ENCODE measurements at places on chromosomes 7 and 10.
A peak's percentile ranks its signal among the peaks of the same experiment; 100 is the strongest.

DNA sequence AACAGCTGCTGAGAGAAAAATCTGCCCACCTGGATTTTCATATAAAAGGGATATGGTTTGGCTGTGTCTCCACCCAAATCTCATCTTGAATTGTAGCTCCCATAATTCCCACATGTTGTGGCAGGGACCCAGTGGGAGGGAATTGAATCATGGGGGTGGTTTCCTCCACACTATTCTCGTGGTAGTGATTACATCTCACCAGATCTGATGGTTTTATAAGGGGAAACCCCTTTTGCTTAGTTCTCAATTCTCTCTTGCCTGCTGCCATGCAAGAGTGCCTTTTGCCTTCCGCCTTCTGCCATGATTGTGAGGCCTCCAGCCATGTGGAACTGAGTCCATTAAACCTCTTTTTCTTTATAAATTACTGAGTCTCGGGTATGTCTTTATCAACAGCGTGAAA is 20.8 kb upstream of the MKI67 start:
- DNase-seq = peak; percentile 46

DNA sequence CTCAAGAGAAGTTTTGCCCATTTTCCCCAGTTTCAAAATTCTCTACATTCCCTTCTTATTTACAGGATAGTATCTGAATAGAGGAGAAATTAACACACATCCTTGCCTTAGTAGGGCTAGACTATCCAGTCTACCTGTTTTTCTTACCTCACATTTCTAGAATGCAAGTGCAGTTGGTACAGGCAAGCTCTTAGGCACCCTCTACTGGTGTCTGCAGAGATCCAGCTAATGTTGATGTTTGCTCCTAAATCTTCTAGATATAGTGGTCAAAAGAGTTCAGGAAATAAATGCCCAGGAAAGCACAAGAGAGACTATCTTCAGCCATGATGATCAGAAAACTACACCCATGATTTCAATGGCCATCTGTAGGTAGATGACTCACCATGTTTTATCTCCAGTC is 205.3 kb downstream of the HTR7 start:
- DNase-seq = no peak

DNA sequence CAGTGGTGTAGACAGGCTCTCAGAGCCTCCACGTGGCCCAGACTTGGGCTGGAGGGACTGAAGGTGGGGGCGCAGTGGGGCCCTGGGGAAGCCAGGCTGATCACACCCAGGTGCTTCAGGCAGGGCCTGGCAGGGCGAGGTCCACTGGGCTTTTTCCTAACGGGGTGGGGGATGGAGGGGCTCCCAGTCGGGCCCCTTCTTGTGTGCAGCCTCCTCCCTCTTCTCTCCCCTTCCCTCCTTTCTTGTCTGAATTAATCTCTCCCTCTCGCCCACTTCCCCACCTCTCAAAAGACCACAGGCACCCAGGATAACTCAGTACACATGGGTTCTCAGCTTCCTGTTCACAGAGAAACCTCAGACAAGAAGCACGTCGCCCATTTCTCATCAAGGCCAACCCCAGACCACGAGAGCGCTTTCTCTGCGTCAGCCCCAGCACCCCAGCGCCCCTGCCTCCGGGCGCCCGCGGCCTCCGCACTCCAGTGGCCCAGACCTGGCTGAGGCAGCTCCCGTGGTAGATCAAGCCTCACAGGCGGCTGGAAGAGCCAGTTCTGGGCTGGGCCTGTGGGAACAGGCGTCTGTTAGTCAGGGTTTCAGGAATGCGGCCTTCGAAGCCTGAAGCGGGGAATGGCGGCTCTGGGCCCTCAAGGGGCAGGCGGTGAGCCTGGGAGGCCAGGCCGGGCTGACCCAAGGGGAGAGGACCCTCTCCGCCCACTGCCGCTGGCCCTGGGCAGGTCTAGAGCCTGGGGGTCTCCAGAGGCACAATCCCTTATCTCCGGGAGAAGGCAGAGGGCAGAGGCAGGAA is 50.6 kb downstream of the PWWP2B start:
- peak; percentile 85 for DNase-seq

GRCh38 chr7:91137153-91137787 is 127.0 kb upstream of the FZD1 start:
- no peak for DNase-seq

GRCh38 chr7:91660734-91661356 is 219.7 kb downstream of the MTERF1 start:
- no peak for DNase-seq

DNA sequence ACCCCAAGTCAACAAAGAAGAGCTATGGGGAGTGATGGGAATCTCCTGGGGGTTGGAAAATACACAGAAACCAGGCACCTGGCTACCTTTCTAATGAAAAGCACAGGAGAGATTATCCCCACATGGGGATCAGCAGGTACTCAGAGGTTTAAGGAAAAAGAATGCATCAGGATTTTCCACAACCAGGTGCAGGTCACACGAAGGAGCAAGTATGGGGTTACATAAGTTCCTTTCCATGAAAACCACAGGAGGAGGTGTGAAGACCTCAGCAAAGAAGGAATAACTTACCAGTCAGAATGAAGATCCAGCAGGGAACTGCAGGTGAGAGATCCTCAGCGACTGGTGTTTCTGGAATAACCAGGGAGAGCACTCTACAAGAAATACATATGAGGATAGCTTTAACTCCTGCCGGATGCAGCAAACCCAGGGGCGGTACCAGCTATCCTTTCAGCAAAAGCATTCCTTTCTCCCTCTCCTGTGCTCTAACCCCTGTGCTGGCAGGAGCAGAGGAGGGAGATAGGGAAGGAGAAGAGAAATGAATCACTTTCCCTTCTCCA is 116.7 kb upstream of the TMEM106B start:
- DNase-seq = no peak

DNA sequence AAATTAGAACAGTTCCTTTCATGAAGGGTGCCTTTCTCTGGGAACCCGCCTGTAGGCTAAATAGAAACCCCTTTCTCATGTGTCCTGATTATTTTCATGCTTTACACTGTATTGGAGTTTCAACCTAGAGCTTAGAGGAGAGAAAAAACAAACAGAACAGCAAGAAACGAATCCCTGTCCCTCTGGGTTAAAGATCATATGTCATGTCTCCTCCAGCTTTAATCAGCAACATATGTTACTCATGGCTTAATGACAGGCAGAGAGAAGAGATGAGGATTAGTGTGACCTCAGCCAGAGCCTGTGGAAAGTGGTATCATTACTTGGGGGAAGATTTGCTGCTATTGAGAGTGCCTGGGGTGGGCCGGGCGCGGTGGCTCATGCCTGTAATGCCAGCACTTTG is 32.1 kb downstream of the CRCP start:
- DNase-seq = no peak

DNA sequence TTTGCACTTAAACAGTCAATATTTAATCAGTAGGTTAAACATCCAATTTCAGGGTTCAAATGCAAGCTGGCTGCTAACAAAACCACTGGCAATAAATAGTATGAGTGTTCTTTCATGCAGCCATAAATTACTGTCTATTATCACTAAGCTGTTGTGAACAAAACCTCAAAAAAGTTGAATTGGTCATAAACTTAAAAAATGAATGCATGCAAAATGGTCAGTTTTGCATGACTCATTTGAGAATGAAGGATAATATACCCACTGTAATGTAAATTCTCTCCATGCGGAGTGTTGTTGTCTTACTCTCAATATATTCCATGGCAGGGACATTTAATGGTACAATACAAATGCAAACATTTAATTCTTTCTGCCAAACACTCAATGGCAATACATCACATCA is 226.4 kb downstream of the MAGI2 start:
- DNase-seq = no peak

DNA sequence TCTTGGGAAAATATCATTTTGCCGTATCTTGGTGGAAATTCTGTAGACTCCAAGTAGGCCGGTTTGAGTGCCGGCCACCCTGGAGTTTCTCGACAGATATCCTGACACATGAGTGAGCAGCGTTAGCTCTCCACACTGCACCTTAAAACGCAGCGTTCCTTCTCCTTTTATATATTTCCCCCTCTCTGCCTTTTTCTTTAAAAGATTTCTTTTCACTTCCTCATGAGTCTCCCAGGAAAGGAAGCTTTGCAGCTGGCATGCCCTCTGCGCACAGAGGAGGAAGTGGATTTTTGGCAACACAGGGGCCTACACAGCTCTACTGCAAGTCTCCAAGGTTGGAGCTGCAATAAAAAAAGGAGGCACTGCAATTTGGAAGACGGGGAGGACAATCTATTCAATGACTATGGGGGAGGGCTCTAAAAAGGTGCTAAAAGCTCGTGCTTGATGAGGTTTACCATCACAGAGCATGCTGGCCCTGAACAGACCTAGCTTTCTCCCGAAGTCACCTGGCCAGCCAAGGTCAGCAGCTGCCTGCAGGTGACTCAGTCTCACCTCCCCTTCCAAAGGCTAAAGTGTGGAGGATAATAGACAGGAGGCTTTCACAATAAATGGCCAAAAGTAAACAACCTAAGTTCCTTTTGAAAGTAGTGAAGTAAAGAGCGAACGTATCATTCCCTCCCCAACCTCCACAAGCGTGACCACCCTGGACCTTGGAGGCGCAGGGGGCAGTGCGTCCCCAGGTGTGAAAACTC is 252.8 kb downstream of the ZMYND11 start:
- no peak for DNase-seq

DNA sequence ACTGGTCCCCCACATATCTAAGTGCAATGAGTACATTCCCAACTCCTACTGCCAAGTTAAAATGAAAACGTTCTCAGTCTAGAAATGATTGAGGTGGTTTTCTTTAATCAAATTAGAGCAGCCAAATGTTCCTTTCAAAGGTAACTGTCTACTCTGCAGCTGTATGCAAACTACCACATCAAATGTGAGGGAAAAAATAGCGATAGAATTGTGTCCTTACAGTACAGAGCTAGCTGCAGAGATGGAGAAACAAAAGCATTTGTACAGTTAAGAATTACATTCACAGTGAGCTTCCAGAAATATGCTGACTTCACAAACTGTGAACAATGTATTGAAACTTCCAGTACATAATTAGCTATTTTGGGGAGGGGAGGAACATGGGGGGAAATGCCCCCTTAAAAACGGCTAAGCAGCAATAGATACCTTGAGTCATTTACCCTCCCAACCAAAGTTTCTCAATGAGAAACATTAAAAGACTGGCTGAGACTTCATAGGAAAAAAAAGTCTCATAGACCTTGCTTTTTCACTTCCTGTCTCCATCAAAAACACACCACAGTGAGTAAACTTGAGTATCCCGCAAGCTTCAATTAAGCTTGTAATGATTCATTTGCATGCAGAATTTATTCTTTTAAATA is 22.9 kb downstream of the CDK6 start:
- no peak for DNase-seq

DNA sequence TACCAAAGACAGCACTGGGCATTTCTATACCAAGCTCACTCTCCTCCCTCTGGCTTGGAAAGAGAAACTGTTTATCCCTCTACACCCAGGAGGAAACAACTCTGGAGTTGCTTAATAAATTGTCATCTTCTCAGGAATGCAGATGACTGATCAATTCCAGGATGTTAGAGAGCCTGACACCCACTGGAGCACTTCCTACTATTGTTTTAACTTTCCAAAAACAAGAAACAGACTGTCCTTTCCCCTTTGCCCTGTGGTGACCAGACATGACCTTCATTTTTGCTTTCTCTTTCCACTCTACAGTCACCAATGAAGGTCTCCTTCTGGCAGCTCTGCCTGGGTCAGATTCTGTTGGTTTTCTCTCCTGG is 19.6 kb downstream of the GIMAP4 start:
- DNase-seq = no peak

- DNase-seq = no peak
Measured at GRCh38 chr7:18461785-18462467, 33.6 kb upstream of the HDAC9 start.

DNA sequence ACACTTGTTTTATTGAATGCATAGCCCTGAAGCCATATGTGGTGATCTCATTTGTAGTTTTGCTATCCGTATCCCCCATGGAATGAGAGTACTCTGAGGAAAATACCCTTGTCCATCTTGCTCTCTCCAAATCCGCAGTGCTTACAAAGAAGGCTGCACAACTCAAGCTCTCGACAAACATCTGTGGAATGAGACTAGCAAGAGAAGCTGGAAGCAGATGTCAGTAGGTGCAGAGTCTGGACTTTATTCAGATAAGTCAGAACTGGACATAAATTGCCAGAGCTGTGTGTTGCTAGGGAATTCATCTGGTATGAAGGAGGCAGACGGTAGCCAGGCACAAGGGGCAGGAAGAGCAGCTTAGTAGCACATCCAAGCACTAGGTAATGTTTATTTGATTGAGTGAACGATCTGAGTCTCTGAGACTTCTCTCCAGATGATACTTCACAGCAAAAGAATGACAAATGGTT is 1046.2 kb downstream of the XPNPEP1 start:
- DNase-seq = no peak

DNA sequence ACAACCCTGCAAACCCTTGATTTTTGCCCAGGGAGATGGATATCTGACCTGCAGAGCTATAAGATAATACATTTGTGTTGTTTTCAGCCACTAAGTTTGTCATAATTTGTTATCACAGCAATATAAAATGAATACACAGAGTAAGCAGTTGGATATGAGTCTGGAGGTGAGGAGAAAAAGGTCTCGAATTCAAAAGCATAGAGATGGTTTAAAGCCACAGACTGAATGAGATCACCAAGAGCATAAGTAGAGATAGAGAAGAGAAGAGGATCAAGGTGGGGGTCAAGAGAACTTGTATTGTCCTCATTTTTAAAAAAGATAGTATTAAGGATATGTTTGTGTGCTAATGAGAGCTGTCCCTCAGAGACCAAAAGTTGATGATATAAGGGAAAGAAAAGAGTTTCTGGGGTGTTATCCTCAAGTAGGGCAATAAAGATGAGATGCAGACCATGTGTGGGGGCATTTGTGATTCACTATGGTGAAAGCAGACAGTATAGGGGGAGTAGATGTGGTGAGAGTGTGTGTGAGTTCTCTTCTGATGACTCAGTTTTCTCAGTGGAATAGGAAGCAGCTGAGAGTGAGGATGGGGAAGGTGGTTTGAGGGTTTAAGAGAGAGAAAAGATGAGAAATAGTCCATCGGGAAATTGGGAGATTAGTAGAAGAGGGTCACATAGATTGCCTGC is 25.8 kb upstream of the PCGF5 start:
- DNase-seq = peak; percentile 32

GRCh38 chr10:811379-812175 is 119.9 kb downstream of the LARP4B start:
- no peak for DNase-seq

DNA sequence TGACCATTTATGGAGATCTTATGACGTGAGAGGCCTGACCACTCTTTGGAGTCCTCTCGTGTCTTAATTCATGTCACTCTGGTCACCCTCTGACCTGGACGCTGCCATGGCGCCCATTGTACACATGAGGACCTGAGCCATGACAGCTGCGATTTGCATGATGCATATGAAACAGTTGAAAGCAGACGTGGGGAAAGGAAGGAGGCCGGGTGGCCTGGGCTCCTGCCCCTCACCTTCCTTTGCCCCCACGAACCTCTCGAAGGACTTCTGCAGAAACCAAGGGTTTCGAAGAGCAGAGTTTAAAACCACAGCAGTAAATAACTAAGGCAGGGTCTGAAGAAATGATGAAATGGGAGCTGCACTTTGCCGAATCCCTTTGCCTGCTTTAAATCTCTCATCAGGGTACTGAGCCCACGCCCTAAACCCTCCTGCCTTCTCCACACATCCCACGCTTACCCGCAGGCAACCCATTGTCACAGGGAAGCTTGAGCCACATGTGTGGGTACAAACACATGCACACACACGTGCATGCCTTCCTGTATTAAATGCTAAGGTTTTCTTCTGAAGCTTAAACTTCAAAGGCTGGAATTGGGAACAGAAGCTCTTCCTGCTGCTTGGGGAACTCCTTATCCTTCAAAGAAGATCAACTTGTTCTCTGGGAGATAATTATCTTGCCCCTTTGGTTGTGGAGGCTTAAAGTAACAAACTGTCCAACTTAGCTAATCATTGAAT is 11.7 kb upstream of the CALML3 start:
- DNase-seq = peak; percentile 24

GRCh38 chr7:44313016-44313415 is 12.4 kb downstream of the CAMK2B start:
- no peak for DNase-seq
